Testis (tissue), 5 donors: ENCODE measurements at places on chromosomes 4 and X.
A peak's percentile ranks its signal among the peaks of the same experiment; 100 is the strongest.

DNA sequence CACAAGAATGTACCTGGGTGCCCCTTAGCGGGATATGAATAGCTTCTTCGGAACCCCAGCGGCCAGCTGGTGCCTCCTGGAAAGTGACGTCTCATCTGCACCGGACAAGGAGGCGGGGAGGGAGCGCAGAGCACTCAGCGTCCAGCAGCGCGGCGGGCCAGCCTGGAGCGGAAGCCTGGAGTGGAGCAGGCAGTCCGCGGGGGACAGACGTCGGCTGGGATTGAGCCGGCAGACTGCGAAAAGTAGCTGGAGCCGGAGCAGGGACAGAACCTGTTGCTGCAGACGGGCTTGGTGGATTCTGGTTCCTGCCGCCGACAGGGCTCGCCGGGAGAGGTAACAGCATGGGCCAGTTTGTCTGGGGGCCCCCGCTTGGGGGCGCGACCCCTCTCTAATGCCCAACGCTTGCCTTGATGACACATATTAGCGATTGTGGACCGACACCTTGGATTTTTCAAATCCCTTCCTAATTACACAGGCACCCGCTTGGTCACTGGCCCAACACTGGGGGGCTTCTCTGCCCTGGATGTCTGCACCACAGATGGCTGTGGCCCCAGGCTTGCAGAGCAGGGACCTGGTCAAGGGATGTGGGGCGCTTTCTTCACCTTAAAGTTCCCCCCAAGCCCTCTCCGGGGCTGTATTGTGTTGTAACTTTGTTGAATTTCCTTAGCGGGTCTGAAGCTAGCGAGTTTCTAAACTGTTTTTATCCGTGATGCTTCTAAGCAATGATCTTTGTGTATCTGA lies at the start of gene NPFFR2:
Gene NPFFR2, plus strand, starts transcription at position 133 of the 741 bp plus-strand sequence. CDS start 96,592 bp downstream, outside the sequence.
- DNase-seq: peak; percentile 27

- DNase-seq: no peak
These were observed 10.5 kb downstream of the TRO start for GRCh38 chrX:54931107-54931506.

DNA sequence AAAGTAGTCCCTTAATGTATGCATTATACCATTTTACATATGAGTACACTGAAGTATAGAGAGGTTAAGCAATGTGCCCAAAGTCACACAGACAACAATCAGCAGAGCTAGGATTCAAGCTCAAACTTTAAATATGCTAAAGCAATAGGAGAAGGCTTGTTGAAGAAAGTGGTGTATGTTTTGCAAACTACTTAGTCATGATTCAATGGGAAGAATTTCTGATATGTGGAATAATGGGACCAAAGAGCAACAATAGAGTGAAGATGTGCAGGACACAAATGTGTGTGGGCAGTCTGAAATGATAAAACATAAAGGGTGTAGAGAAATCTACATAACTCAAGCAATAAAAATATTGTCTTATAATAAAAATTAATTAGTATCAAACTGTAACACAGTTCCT lies 109.0 kb upstream of the ARSJ start:
- no peak for DNase-seq

- DNase-seq: peak; percentile 23
These were observed 210.7 kb downstream of the PDGFRA start for GRCh38 chr4:54439831-54440243.

GRCh38 chrX:112163906-112164305 lies 81.3 kb upstream of the TRPC5 start:
- no peak for DNase-seq

- peak; percentile 31 for DNase-seq
These were observed 746 bp downstream of the EDNRA start for GRCh38 chr4:147481577-147482109.

GRCh38 chrX:116379854-116380253 lies 56.6 kb upstream of the SLC6A14 start:
- DNase-seq: no peak

GRCh38 chrX:104419211-104419610 lies 146.8 kb upstream of the IL1RAPL2 start:
- DNase-seq: no peak

DNA sequence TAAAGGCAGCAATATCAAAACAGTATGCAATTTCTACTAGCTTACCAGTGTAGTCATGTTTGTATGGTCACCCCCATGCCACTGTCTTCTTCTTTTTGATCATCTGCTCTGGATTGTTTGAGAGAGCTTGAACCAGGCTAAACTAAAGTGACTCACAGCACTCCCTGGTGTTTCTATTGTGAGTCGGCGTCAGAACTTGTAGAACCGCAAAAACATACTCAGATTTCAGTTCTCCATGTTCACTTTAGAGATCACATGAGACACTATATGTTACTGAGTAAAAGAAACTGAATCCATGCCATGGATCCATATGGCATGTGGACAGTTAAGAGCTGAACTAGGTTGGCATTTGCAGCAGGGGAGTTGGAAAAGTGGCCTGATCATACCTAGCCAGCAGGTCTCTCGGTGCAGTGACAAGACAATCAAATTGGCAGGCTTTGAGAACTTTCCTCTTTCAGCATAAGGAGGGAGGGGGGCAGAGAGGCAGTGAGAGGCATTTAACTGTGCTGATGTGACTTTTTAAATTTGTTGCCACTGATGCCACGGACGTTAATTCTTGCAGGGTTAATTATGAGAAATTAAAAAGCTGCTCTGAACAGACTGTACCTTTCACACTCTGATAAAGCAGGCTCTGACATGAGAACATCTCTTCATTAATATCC lies 88.4 kb downstream of the AFF2 start:
- DNase-seq: no peak

- DNase-seq: peak; percentile 60
These were observed 642.4 kb downstream of the TRIML1 start for GRCh38 chr4:188781655-188782054.

DNA sequence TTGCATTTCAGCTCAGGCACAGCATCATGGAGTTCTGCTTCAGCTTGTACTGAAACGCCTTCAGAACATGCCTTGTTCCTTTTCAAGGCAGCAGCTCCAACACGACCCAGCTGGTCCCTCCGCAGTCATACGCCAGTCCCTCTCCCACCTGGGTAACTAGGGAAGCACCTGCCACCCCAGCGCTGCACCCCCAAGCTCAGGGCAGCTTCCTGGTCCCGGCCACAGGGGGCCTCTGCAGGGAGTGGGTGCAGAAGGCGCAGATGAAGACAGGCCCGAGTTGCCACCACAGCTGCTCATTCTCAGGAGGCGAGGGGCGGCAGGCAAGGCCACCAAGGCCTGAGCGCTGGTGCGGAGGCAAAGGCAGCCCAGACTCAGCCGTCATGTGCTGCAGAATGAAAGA lies 21.8 kb downstream of the WDR1 start:
- no peak for DNase-seq

DNA sequence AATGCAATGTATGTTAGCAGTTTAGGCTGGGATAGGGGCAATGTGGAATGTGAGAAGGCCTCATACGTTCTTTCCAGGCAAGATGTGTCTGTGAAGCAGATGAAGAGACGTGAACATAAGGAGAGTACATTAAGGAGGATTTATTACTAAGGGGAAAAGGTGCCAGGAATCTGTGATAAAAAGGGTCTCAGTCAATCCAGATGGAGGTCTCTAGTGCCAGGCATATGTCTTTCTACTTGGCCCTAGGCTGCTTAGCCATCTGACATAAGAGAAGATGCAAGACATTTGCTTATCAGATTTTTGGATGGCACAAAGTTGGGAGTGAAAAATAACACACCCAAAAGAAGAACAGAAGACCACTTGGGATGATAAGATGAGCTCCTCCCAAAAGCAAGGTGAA lies 93.0 kb upstream of the PRKG2 start:
- DNase-seq: no peak

DNA sequence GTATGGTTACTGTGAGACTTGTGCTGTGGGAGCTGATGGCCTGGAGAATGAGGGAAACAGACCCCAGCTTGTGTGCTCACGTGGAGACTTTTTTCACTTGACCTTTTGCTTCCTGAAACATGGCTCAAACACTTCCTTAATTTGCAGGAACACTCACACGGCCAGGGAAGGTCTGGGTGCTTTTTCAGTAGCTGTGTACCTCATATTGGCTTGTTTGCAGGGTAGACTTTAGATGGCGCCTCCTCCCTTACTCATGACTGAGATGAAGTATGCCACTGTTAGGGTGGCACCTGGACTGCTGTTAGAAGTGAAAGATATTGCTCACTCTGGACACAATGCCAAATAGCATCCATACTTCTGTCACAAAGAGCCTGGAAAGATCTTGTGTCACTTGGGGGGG lies 75.7 kb upstream of the WDR1 start:
- DNase-seq: no peak

- DNase-seq: no peak
These were observed 23.0 kb downstream of the SNX25 start for GRCh38 chr4:185232370-185232769.

- no peak for DNase-seq
These were observed 2.5 kb upstream of the PPP2R2C start for GRCh38 chr4:6474705-6475457.

GRCh38 chrX:107982356-107982755 lies at the start of gene TEX13B:
Gene TEX13B (minus strand): TSS chrX:107982370. CDS start chrX:107982127, 243 bp downstream.
- no peak for DNase-seq

DNA sequence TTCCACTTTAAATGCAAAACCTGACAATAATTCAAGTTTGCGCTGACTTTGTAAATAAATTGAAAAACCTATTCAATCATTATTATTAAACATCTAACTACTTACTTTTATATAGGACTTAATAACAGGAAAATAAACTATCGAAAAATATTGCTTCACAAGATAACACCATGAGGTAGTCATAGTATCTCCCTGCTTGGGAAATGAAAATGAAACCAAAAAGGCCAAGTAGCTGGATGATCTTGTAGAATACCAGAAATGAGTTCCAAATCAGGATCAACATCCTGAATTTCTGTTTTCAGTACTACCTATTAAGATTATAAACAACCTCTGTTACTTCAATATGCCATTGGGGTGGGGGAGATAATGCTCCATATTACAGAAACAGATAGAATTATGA lies 58.9 kb downstream of the CHIC2 start:
- DNase-seq: no peak

DNA sequence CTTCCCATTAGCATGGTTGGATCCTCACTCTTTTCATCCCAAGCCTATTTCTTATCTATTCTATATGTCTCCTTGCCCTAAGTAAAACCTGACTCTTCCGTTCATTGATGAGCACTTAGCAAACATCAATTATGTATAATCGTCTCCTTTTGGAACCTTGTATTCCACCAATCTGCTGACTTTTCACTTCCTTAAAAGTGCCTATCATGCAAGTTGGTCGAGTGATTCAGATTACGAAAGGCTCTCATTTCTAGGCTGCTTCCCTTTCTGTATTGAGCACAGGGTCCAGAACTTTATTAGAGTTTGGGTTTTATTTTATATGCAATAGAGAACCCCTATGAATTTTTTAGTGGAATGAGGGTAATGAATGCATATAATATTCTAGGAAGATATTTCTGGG lies 27.1 kb upstream of the ALB start:
- DNase-seq: no peak

DNA sequence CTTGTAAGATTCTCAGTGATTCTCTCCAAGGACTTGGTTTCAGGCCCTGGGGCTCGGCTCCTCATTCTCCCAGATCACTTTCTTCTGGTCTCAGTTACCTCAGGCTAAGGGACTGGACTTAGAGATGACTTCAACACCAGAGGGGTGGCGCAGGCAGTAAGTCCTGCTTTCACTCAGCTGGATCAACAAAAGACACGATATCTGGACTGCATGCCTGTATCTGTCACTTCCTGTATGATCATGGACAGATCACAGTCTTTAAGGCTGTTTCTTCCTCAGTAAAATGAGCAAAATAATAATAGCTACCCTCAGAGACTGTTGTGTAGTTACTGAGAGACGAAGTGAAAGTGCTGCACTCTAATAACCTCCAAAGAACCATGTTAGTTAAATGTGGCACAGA lies 19.5 kb upstream of the CXCR3 start:
- DNase-seq: no peak

DNA sequence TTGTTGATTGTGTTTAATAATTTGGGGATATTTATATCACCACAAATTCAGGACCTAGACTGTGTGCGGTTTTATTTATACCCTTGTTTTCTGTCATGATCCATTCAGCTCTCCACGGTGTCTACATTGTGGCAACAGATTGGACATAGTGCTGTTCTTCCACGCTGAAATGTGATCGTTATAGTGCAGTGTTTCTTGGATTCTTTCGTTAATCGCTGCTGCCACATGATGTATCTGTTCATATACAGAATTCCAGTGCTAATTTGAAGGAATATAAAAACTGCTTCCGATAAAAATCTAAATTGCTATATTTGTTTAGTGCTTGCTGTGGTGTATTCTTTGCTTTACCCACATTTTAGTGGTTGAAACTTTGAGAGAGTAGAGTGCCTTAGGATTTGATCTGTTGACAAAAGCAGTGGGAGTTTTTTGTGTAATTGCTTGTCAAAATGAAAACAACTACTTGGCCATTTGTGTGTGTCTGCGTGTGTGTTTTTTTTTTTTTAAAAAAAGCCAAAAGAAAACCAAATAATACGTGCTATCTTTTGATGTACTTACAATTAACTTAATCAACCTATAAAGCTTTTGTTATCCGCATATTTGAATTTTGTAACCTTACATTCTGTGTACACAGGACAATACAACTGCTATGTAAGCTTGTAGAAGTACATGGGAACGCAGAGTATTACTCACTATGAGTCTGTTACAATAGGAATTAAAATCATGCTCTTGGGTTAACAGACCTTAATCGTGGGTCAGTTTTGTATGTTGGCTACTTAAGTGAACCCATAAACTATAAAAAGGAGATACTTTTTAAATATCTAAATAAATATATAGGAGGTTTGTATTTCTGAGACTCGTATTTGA lies 353.3 kb downstream of the ARHGAP24 start:
- DNase-seq: no peak

- no peak for DNase-seq
These were observed 91.9 kb downstream of the SEL1L3 start for GRCh38 chr4:25770847-25771246.

GRCh38 chr4:83389037-83389720 lies 54.5 kb upstream of the HPSE start:
- no peak for DNase-seq

DNA sequence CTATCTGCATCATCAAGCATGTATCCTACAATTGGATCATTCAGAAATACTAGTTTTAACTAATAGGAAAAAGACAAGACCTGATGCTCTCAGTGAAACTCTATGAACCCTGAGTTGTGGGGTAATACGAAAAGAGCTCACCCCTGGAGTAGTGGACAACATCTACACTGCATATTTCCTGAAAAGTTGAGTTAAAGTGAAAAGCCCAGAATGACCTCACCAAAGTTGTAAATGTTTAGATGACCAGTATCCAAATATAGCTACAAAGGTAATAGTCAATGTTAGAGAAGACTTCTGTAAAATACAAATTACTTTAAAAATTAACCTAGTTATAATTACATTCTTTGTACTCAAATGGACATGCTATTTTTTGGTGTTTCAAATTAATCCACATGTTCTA lies 52.8 kb upstream of the SRPX start:
- DNase-seq: no peak

DNA sequence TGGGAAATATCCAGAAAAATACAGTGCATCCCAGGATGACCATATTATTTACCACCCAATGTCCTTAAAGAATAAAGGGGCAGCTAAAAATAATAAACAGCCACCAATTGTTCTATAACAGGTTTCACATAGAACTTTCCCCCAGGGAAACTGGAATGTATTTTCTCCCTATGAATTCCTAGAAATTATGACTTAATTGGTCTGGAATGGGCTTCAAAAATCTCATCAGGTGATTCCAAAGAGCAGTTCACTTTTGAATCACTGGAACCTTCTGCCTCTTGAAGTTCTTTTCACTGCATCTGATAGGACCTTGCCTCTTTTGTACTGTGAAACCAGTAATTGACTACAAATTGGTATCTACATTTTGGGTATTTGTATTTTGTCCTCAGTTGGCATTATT lies 119.3 kb downstream of the ZNF330 start:
- DNase-seq: no peak

- DNase-seq: peak; percentile 28
These were observed 22.5 kb downstream of the C4orf46 start for GRCh38 chr4:158649111-158649680.
